ENCODE measurements at places on chromosomes 3 and 15.
A peak's percentile ranks its signal among the peaks of the same experiment; 100 is the strongest.

- DNase-seq: no peak
Observed at GRCh38 chr3:124779751-124780191, 49.5 kb downstream of the UMPS start.

DNA sequence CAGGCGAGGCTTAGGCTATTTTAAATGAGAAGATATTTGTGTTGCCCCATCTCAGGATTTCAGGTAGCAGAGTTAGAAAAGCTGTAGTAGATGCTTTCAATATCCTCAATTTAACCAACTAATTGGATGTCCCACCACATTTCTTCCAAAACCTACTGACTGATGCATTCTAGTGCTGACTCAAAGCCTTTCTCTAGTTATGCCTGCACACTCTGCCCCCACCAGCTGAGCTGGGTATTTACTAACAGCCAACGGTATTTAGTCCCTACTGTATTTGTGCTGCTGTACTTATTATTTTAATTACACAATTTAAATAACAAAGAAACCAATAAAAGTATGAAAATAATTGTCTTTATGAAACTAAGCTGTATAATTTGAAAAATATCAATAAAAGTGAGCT lies 139.5 kb downstream of the OSBPL10 start:
- DNase-seq: no peak

DNA sequence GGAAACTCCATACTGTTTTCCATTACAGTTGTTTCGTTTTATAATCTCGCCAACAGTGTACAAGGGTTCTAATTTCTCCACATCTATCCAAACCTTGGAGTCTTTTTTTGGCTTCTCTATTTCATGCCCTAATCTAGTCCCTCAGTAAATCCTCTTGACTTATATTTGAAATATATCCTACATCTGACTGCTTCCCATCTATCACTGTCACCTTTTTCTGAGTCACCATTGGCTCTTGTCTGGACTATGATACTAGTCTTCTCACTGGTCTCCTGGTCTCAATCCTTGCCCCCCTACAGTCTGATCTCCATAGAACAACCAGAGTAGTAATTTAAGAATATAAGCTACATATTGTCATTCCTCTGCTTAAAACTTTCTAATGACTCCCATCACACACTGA lies 80.0 kb downstream of the ITPR1 start:
- DNase-seq: no peak

GRCh38 chr15:39756806-39757522 lies 25.7 kb downstream of the FSIP1 start:
- peak; percentile 91 for DNase-seq

GRCh38 chr3:185983495-185984141 lies 45.8 kb upstream of the TRA2B start:
- DNase-seq: peak; percentile 79

- DNase-seq: no peak
Observed at GRCh38 chr15:75677465-75678323, 30.0 kb downstream of the SNX33 start.

DNA sequence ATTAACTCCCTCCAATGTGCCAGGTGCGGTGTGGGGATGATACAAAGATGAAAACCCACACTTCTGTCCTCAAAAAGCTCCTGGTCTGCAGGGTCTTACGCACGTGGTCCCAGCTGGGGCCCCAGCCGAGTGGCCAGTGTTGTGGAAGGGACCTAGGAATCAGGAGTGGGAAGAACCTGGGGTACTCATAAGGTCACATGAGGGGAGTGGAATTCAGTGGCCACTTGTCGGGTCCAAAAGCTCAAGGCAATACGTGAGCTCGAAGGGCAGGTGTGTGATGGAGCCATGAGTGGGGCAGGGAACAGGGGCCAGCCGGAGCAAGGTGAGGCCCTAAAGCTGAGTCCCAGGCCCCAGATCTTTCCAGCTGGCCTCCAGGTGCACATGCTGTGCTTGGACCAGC lies 260.0 kb upstream of the LYSMD4 start:
- DNase-seq: no peak

- peak; percentile 73 for DNase-seq
Observed at GRCh38 chr3:39147711-39148434, 5.5 kb downstream of the CSRNP1 start.

DNA sequence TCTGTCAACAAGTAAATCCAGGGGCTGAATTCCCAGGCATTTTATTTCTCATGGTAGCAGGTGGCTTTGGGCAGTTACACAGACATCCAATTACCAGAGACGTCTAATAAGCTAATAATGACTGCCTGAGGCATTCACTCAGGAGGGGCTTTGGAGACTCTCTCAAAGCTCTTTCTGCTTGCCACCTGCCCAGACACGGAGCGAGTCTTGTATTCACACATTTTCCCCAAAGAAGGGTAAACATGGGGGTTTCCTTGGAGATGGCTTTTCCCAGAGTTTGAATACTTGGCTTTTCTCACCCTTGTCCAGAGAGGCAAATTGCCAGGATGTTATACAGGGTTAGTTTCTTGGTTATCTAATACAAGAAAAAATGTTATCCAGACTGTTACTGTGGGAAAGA lies 132.6 kb downstream of the DIPK2A start:
- peak; percentile 73 for DNase-seq

- DNase-seq: no peak
Observed at GRCh38 chr3:53134631-53135232, 4.5 kb upstream of the RFT1 start.

- DNase-seq: no peak
Observed at GRCh38 chr3:195054311-195054710, 216.6 kb downstream of the XXYLT1 start.

GRCh38 chr3:29100292-29100691 lies 180.6 kb upstream of the RBMS3 start:
- no peak for DNase-seq

DNA sequence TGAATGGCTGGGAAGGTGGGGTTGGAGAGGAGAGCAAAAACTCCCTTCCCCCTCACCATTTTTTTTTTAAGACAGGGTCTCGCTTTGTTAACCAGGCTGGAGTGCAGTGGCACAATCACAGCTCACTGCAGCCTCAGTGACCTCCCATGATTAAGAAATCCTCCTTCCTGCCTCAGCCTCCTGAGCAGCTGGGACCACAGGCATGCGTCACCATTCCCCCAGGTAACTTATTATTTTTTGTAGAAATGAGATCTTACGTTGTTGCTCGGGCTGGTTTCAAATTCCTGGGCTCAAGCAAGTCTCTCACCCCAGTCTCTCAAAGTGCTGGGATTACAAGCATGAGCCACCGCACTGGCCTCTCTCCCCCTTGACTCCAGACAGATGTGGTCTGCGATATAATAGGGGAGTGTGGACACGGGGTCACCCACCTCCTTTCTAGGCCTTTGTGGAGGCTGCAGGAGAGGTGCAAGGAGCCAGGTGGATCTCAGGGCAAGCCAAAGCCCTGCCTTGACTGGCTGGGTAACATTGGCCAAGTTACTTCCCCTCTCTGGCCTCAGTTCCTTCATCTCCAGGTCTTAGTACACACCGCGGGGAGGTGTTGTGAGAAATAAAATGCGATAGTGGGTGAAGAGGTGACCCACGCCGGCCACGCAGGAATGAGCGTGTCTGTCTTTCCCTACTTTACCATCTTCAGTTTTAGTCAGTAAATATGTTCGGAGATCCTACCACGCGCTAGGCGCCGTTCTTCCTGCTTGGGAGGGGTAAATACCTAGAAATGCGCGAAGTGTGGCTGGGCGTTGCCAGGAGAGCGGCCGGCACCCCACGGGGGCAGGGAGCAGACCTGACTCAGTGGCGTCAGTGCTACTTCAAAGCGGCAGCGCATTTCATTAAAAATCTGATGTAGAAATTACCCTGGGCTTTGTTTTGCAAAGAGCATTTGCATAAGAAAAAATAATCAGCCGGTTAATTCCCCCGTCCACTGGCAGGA lies 20.2 kb upstream of the CORO2B start:
- DNase-seq: no peak

GRCh38 chr3:122058294-122058693 lies 3.1 kb downstream of the CD86 start:
- DNase-seq: no peak

- DNase-seq: peak; percentile 64
Observed at GRCh38 chr15:38991126-38991525, 426.5 kb upstream of the RASGRP1 start.

GRCh38 chr15:59419170-59419569 lies 18.8 kb upstream of the FAM81A start:
- no peak for DNase-seq

DNA sequence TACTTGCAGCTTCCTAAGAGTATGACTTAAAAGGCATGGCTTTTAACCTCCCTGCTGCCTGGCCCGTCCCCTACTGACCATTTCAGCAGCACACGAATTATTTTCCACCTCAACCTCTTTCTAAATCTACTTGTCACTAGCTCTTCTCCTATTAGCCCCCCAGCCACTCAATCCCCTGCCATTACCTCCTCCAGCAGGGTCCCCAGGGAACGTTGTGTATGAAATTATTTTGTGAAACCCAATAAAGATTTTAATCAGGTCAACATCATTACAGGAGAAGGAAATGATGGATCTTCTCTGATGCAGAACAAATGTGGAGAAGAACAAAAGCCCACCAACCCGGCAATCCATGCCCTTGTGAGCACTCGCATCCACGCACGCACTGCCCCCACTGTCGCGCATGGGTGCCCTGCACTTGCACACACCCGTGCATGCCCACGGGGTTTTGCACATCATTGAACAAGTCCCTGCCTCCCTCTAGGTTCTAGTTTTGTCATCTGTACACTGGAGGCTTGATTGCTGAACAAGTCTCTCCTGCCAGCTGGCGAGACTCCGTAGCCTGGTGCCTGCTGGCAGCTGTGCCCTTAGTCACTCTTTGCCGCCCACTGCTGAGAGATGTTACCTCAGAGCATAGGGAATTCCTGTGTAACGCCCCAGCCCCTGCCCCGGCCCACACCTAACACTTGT lies 51.6 kb downstream of the LINGO1 start:
- DNase-seq: peak; percentile 54

DNA sequence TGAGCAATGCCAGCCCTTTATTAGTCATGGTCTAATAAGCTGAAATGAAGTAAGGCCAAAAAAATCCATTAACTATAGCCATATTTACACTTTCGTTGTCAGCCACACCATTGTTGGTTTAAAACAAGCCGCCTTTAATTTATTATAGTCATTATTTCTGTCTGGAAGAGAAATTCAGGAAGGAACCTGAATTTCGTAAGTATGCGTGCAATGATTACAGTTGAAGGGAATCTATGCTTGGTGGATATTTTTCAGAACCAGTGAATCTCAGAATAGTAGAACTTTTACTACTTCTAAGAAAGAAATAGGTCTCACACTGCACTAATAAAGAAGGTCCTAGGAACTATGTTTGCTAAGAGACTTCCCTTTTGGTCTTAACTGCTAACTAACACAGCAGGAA lies 59.1 kb downstream of the FAM43A start:
- no peak for DNase-seq

- no peak for DNase-seq
Observed at GRCh38 chr15:48528921-48529320, 116.6 kb downstream of the FBN1 start.

GRCh38 chr3:102530415-102531181 lies 95.8 kb downstream of the ZPLD1 start:
- no peak for DNase-seq

- DNase-seq: no peak
Observed at GRCh38 chr3:127423856-127424765, 136.3 kb upstream of the PRR20G start.

GRCh38 chr3:49182682-49183081 lies 11.3 kb downstream of the KLHDC8B start:
- no peak for DNase-seq

DNA sequence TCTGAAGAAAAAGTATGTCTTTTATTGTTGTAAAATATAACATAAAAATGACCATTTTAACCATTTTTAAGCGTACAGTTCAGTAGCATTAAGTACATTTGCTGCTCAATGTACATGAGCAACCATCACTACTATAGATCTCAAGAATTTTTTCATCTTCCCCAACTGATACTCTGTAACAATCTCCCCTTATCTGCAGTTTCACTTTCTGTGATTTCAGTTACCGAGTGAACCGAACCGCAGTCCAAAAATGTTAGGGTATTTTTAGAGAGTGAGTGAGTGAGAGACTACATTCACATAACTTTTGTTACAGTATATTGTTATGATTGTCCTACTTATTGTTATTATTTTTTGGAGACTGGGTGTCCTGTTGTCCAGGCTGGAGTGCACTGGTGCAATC lies 9.0 kb upstream of the SLC25A26 start:
- DNase-seq: no peak

DNA sequence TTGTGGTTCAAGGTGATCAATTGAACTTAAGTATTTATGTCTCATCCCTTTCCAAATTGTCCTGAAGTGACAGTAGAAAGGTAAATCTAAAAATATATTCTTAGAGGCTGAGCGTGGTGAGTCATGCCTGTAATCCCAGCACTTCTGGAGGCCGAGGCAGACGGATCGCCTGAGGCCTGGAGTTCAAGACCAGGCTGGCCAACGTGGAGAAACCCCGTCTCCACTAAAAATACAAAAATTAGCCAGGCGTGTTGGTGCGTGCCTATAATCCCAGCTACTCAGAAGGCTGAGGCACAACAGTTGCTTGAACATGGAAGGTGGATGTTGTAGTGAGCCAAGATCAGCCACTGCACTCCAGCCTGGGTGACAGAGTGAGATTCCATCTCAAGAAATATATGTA lies 226.6 kb downstream of the DPH6 start:
- no peak for DNase-seq

DNA sequence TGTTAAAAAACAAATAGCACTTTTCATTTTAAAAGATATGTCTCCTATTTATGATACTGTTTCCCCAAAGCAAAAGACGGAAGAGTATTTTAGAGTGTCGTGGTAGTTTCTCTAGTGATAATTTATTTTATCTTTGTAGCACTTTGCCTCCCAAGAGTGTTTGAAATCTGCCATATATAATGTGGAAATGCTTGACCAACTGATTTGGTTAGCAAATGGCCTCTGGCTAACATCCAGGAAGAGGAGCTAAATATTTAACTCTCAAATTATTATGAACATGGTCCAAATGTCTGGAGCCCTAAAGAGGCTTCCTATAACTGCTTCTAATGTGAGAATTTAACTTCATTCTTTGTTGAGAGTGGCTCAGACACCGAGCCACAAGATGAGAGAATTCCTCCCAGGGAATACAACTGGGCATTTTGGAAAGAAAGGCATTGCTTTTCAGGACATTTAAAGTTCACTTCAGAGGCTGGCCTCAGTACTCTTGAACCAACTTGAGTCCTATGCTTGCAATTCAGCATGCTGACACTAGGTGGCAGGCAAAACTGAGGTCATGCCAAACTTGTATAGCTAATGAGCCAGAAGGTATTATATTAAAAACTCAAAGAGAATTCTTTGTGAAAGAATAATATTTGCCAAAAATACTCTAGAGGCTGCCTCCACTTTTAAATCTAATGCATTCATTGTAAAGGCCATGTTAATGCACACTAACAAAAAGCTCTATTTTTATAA lies 104.5 kb downstream of the RARB start:
- peak; percentile 37 for DNase-seq

Data from muscle of leg (tissue), 16 donors.